ENCODE measurements at places on chromosomes 13 and 19. TPM values are rescaled to one million over a fixed set of nuclear protein-coding genes. Genes with fewer than 3 reads are reported as not detected.

GRCh38 chr19:19445911-19446361 lies 40.5 kb downstream of the GATAD2A start:
- no peak for DNase-seq

- no peak for DNase-seq
Observed at GRCh38 chr13:97219226-97219625, 2.9 kb upstream of the MBNL2 start.

DNA sequence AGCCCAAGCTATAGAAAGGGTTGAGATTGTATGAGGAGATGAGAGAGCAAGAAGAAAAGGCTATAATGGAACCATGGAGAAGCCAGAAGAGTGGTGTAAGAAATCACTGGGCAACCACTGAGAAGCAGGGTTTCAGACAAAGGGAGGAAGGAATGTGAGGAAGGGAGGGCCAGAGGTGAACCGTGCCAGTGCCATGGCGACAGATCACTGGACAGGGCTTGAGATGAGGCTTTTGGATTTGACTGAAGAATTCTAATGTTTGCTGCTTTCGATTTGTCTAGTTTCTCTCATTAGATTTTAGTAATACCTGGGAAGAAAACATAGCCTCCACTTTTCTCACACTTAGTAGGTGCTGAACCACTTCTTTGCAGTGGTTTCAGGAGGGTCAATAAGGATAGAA lies 6.3 kb upstream of the GPR183 start:
- no peak for DNase-seq

GRCh38 chr19:12641456-12641855 lies 25.1 kb downstream of the MAN2B1 start:
- no peak for DNase-seq

- DNase-seq, result no peak
Observed at GRCh38 chr13:95713651-95714050, 36.7 kb downstream of the DNAJC3 start.

DNA sequence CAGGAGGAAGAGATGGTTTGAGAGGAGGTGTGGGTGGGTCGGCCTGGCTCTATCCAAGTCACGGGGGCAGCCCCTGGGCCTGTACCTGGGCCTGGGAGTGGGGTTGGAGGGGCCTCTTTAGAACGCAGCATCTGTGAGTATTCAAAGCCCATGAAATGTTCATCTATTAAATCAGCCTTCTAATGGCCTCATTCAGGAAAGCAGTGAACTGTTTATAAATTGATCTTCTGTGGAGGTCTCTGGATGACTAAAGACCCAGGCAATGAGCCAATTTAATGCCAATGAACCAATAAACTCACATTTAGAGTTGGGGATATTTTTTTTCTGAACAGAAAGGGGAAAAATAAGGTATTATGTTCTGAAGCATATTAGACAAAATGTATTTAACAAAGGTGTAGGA lies 19.9 kb upstream of the GGACT start:
- DNase-seq, result no peak

DNA sequence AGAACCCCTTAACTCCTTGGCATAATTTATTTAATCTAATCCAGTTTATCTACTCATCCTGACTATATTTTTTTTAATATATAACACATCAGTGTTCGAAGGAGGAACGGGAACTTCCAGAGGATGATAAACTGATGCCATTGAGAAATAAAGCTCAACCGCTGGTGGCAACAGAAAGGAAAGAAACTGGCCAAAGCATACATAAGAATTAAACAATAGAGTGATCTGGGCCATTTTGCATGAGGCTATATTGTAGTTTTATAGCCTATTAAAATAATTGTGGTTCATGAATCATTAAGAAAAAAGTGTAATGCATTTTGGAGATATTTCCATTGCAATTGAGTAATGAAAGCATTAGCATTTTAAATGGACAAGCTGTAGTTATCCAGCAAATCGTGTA lies 94.2 kb downstream of the FRY start:
- DNase-seq, result no peak

GRCh38 chr13:110937511-110938285 lies 22.8 kb upstream of the ANKRD10 start:
- no peak for DNase-seq

GRCh38 chr19:8240274-8241229 lies 31.4 kb downstream of the CERS4 start:
- DNase-seq, result peak; percentile 95

GRCh38 chr19:18439025-18439909 lies 1.3 kb upstream of the ISYNA1 start:
- no peak for DNase-seq

DNA sequence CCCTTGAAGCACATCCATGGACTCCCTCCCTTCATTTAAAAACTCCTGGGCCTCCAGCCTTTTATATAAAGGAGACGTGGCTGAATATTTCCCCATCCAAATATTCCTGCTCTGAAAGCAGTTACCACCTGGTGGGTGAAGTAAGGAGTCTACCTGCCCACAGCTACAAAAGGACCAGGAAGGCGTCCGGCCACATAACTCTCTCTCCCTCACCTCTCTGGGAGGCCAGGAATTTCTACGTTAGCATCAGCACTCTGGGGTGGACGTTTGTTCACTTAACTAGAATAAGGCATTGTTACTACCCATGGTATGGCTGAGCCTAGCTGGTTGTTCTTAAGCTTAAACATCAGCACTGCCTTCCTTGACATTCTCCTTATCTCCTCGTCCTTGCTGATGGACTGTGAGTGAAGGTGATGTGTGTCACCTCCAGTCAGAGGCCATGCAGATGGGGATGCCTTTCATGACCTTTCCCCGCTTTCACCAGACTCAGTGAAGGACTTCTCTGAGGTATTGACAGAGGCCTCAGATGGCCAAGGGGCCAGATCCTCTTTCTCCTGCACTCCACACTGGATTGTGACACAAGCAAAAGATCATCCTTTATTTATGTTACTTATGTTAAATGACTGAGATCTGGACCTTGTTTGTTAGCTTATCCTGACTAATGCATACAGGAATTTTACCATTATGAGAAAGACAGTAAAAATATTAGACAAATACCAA lies 22.2 kb upstream of the KPNA3 start:
- no peak for DNase-seq

DNA sequence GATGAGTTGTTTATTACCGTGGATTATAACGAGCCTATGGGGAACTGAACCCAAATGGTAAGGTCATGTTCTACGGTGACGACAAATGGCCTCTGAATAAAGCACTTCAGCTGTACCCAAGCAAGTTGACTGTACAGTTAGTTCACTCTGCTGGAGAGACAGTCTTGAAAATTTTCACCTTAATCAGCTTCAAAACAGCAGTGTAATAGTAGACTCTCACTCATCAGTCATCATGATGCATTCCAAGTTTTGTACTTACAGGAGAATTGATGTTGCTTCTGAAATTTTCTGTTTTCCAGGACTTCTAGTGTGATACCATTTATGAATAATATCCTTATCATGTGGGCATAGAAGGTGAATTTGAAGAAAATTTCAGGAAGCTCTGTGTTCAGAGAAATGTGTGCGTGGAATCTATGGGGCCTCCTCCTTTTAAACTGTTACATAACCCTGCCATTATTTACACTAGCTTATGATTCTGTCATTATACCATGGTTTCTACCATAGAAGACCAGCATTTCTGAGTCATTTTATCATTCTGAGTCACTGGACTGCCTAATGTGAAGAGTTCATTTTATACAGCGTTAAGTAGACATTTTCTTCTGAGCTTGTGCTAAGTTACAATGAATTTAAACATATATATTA lies 96.9 kb downstream of the WDFY2 start:
- no peak for DNase-seq

DNA sequence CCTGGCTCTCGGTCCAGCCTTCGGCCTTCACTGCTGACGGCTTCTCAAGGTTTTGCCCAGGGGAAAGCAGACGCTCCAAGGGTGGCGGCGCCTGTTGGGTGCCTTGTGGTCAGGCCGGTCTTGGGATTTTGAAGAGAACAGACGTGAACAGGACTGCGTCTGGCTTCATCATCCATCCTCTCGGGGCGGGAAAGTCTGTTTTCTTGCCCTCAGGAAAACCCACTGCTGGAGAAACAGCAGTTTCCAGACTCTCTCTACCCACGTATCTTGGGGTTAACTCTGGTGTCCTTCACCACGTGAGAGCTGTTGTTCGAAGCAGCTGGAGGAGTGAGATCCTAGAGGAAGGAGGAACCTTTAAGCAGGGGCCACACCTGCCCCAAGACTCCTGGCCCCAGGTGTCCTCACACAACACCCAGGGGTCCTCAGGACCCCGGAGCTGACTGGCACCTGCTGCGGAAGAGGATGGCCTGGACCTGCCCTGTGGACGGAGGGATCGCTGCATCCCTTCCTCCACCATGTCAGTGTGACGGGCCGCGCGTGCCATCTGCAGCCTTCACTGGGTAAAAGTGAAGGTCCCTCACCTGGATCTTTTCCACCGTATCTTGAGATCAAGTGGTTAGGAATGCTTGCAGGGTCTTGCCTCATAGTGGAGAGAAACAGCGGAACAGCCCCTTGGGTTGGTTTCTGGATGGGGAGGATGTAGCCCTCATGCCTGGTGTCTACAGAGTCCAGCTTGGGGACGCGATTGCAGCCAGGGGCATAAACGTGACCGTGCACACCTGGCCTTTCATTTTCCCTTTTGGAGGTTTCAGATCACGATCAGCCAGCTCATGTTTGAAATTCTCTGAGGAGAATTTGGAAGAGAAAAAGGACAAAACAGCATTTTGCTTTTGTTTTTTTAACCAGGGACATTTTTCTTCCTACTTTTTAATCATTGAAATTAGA lies 69.5 kb upstream of the MCF2L start:
- peak; percentile 35 for DNase-seq

GRCh38 chr13:89763005-89763404 lies 1584.5 kb upstream of the MIR17HG start:
- no peak for DNase-seq

- DNase-seq, result peak; percentile 41
Observed at GRCh38 chr19:41753159-41753558, 2.2 kb upstream of the CEACAM6 start.

- no peak for DNase-seq
Observed at GRCh38 chr13:101520672-101521071, 68.2 kb downstream of the ITGBL1 start.

GRCh38 chr19:44813841-44814470 lies 5.1 kb downstream of the BCAM start:
- no peak for DNase-seq

GRCh38 chr19:35844482-35845214 lies 7.7 kb downstream of the NPHS1 start:
- DNase-seq, result peak; percentile 12

- no peak for DNase-seq
Observed at GRCh38 chr13:53045189-53045588, 16.6 kb downstream of the OLFM4 start.

- DNase-seq, result no peak
Observed at GRCh38 chr13:49776871-49777270, 15.6 kb downstream of the KPNA3 start.

The KCNJ14 gene
- total RNA-seq, result 0.20 TPM

The GTF2F2 gene
- 7.9 TPM for total RNA-seq

The SIGLEC7 gene
- 0.67 TPM for total RNA-seq

The RNF17 gene
- not detected for total RNA-seq

The SPACA4 gene
- total RNA-seq, result not detected

The UQCR11 gene
- 75.9 TPM for total RNA-seq

The SHISA7 gene
- total RNA-seq, result not detected
